ENCODE measurements at places on chromosomes 16 and 17.
A peak's percentile ranks its signal among the peaks of the same experiment; 100 is the strongest.

DNA sequence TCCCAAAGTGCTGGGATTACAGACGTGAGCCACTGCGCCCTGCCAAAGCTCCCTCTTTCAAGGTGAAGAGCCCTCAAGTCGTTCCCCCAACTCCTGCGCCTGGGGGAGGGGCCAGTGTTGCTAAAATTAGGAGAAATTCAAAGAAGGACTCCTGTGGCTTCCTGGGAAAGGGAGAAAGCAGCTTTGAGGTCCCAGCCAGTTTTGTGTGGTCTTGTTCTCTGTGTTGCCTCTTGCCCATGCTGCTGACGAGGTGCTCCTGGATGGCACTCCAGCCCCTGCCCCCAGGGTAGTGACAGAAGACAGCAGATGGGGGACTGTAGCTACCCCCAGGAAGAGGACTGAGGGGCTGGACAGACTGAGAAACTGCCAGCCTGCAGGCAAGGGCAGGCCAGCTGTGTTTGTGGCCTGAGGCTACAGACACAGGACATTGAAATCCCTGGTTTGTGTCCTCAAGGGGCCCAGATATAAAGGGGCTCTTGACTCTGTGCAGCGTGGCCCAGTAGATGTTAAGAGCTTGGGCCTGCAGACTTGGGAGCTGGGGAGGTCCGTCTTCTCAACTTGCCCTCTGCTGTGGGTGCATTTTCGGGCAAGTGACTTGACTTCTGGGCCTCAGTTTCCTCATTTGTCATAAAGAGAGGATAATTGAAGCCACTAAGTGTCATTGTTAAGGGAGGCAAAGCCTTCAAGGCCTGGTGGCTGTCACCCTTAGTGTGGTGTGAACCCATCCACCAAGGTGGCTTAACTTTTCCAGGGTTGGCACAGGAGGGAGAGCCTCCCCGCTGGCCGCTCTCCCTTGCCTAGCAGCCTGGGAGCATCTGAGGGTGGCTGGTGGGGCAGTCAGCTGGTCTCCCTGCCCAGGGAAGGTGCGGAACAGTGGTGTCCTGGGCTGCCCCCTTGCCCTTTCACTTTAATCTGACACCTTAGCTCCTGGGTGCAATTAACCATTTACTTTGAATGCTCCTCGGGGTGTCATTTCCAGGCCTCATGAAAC is 4.1 kb downstream of the UBALD2 start:
- DNase-seq = peak; percentile 19

DNA sequence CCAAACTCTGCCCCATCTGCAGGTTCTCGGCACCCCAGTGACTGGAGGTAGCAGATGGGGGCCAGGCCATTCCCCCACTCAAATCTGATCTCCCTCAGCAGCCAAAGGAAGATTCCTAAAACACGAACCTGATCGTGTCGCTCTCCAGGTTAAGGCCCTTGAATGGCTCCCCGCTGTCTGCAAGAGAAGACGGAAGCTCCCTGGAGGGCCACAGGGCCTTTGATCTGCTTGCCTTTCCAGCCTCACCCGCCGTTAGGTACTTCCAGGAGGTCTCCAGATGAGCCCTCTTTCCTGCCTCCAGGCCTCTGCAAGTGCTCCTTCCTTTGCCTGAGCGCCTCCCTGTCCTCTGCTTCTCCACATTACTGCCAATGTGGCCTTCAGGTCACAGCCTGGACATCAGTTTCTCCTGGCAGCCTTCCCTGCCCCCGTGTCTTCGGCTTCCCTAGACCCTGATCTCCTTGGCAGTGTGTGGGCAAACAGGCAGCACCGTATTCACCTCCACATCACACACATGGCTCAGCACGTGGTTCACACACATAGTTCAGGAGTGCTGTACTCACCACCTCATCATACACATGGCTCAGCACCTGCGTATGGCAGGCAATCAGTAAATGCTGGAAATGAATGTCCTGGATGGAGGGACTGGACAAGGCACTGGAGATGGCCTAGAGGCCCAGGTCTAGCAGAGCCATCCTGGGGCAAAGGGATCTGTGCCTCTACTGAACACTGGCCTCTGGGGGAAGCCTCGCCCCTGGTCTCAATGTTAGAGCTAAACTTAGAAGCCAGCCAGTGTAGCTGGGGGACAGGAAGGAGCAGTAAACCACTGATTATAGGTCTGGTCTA is 26.4 kb upstream of the MRPS23 start:
- DNase-seq = no peak

DNA sequence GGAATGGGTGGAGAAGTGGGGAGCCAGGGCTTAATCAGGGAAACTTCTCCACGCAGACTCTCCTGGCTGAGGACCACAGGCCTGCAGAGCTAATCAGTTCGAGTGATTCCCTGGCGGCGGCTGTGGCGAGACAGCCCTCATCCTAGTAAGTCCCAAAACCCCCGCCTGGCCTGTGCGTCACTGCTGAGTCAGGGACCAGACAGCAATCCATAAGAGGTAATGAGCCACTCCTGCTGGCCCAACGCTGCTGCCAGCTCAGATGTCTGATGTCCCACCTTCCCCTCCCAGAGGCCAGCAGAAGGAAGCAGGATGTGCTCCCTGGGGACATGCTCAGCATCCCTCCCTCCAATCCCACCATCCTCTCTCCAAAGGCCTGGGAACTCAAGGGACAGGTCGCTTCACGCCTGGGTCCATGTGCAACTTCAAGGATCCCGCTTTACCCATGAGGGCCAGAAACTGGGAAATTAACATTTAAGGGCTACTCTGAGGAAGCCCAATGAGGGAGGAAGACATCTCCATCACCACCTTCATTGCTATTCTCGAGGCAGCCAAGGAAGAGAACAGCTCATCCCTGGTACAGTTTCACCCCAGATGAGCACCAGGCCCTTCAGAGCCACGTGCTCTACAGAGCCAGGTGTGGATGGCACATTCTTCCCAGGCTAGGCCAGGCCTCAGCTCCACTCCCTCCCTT is 7.9 kb downstream of the ACLY start:
- DNase-seq = no peak

GRCh38 chr17:2106308-2106955 is 51.5 kb downstream of the HIC1 start:
- DNase-seq = no peak

- DNase-seq = no peak
Measured at GRCh38 chr17:9696279-9697044, 51.1 kb downstream of the USP43 start.

DNA sequence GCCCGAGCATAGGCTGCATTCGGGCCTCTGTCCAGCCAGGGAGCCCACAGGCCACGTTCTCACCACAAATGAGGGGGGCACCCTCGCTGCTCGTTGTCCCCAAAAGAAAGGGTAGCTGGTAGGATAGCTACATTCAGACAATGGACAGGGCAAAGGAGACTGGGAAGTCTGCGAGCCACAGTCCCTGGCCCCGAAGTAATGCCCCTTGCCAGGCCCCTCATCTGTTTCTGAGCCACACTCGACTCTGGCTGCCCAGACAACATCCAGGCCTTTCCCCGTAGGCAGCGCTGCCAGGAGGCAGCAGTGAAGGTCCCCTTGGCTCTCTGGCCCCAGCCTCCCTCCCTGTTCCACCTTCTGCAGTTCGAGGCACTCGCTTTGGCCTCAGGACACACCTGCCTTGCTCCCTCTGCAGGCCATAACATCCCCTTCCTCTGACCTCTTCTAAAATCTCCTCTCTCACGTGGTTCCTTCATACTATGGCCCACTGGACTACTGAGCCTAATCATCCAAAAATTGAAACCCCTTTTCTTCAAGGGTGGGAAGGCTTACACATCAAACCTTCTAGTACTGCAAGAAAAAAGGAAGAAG is 12.2 kb downstream of the AIPL1 start:
- DNase-seq = no peak

- no peak for DNase-seq
Measured at GRCh38 chr17:75774471-75774990, 9.5 kb upstream of the GALK1 start.

DNA sequence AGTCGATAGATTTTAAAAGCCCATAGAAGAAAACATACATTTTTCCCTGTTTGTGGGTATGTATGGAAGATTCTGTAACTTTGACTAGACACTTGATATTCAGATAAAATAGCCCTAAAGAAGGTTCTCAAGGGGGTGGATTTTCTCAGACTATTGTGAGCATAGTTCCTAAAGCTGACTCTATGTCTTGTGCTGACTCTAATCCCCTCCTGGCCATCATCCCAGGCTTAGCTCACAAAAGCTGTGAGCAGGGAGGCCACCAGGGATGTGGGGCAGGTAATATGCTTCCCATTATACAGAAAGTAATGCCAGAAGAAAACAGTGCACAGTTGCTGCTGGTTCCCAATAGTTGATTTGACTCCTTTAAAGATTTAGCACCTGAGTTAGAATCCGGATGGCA is 32.0 kb downstream of the CDH13 start:
- no peak for DNase-seq

- DNase-seq = no peak
Measured at GRCh38 chr17:83080579-83080857, 1.1 kb downstream of the METRNL start.

DNA sequence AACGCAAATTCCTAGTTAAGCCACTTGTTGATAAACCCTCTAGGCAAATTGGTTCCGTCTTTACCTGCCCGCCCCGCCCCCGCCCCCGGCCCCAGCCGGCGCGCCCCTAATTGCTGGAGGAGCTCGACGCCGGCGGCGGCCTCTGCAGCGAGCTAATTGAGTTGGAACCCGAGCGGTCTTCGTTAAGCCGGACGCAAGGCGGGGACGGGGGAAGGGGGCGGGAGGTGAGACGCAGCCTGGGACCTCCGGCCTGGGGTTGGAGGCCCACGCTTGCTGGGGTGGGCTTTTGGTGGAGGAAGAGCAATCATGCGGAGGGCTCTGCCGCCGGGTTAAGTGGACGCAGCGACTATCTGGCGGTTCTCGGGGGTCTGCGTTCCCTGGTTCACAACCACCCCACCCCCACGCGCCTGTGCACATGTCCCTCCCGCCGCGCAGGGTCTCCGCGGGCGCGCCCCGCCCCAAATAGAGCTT is 12.7 kb upstream of the FOXF1 start:
- no peak for DNase-seq

- no peak for DNase-seq
Measured at GRCh38 chr16:80063031-80063712, 462.6 kb upstream of the MAF start.

GRCh38 chr17:45282683-45283644 is 21.1 kb upstream of the SPATA32 start:
- DNase-seq = no peak

GRCh38 chr16:51756447-51757123 is 605.5 kb upstream of the SALL1 start:
- DNase-seq = no peak

- no peak for DNase-seq
Measured at GRCh38 chr17:45004388-45004787, 36.3 kb upstream of the C1QL1 start.

GRCh38 chr17:67360880-67361279 is 5.5 kb downstream of the PSMD12 start:
- no peak for DNase-seq

- DNase-seq = no peak
Measured at GRCh38 chr17:74217037-74217730, 3.8 kb downstream of the TTYH2 start.

GRCh38 chr16:70437582-70438557 is 1.0 kb downstream of the ST3GAL2 start:
- DNase-seq = no peak
